ENCODE measurements at places on chromosomes 2 and 18.

DNA sequence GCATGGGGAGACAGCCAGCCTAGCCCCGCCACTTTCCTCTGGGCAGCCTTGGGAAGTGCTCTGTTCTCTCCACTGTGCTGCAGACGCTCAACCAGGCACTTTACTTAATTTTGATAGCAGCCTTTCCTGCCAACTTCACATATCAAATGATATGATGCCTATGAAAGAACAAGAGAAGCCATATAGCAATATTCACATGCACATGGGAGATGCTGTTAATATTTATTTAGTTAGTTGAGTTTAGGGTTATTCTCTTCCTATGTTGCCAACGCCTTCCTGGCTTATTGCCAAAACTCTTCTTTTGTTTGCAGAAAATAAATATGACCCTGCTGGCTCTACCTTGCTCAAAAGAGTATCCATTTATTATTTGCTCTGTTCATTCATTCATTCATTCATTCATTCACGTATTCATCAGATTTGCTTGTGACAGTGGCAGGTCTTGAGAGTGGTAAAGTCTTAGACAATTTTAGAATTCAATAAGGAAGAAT, 99.3 kb downstream of the GATA6 start:
- no peak for DNase-seq

- DNase-seq, result no peak
Observed at GRCh38 chr2:7073901-7074300, 156.7 kb downstream of the RNF144A start.

GRCh38 chr2:199646439-199646838, 188.7 kb upstream of the SATB2 start:
- no peak for DNase-seq

DNA sequence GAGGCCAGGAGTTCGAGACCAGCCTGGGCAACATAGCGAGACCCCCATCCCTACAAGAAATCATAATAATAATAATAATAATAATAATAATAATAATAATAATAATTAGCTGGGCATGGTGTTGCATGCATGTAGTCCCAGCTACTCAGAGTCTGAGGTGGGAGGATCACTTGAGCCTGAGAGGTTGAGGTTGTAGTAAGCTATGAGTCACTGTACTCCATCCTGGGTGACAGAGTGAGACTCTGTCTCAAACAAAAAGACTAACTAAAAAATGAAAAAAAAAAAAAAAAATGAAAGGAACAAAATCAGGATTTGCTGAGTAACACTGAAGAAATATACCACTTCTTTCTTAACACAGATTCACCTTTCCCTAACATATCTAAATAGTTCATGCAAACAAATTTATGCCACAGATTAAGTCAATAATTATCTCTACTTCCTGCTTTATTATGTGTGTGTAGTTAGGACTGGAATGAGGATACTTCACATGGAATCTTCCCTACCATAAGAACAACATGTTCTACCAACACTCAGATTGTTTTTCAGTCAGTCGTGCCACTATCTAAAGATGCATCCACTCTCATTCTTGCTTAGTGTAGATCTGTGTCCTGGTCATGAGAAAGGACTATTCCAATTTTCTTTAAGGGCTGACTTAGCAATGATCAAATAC, 928.7 kb downstream of the SLC4A3 start:
- DNase-seq, result no peak

DNA sequence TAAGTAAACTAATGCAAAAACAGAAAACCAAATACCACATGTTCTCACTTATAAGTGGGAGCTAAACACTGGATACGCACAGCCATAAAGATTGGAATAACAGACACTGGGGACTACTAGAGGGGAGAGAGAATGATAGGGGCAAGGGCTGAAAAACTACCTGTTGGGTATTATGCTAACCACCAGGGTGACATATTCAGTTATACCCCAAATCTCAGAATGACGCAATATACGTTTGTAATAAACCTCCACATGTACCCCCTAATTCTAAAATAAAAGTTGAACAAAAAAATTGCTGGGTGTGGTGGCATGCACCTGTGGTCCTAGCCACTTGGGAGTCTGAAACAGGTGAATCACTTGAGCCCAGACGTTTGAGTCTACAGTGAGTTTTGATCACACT, 157.2 kb downstream of the EXOC6B start:
- no peak for DNase-seq

- DNase-seq, result no peak
Observed at GRCh38 chr2:229726643-229727042, 12.3 kb upstream of the DNER start.

GRCh38 chr2:130878316-130878715, 41.6 kb downstream of the ARHGEF4 start:
- DNase-seq, result peak; percentile 33

DNA sequence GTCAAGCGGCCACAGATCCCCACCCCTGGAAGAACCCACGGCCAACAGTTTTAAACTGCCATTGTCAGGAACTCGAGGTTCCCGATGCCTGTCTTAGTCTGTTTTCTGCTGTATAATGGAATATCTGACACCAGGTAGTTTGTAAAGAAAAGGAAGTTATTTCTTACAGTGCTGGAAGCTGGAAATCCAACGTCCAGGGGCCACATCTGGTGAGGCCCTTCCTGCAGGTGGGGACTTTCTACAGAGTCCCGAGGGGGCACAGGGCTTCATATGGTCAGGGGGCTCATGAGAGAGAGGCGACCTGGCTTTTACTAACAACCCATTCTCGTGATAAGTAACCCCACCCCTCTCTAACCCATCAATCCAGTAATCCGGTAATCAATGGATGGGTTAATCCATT, 501.6 kb upstream of the MYT1L start:
- no peak for DNase-seq

DNA sequence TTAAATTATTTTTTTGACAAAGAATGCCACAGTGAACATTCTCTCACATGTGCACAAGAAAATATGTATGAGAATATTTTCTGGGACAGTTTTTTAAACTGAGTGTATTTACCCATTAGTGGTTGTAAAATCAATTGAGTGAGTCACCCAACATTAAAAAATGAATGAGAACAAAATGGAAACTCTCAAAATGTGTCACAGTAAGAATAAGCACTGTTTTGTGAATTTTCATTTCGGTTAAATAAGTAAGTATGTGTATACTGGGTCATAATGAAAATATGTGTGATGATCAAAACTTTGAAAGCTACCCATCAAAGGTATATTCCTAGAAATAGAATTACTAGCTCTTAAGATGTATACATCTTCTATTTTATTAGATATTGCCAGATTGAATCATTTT, 11.6 kb downstream of the BABAM2 start:
- no peak for DNase-seq

- no peak for DNase-seq
Observed at GRCh38 chr2:105287692-105288091, 41.8 kb downstream of the TGFBRAP1 start.

DNA sequence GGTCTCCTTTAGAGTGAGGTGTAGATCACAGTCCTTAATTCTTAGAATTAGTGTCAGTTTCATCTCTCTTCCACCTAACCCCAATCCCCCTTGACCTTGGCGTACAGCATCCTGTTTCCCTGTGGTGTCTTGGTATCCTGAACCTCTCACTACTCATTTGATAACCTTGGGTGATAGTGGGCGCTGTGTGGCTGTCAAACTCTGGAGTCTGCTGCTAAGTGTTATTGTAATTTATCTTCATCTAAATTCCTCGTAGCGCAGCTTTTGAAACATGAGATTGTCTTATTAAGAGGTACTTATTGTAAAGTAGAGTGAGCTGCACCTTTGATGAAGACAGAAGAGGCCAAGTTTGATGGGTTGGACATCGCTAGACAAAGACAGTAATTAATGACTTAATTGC, 222.6 kb upstream of the SPRED2 start:
- DNase-seq, result no peak

- no peak for DNase-seq
Observed at GRCh38 chr2:178401994-178402437, 49.0 kb downstream of the PRKRA start.

DNA sequence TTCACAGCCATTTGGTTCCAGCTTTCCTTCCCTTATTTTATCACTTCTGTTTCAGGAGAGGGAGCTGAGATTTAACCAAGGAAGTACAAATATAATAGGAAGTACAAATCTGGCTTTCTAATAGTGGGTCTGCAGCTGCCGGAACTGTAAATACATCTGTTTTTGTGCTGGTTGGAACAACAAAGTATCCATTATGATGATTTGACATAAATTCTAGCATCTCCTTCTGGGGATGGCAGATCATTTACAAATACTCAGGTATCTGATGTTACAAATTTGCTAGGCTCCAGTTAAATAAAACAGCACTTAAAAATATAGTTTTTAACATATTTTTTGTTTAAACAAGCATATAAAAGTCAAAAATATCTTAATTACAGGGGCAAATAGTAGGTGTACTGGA, 131.3 kb upstream of the SMIM21 start:
- DNase-seq, result no peak

GRCh38 chr2:74457549-74458131, 598 bp upstream of the WBP1 start:
- no peak for DNase-seq

DNA sequence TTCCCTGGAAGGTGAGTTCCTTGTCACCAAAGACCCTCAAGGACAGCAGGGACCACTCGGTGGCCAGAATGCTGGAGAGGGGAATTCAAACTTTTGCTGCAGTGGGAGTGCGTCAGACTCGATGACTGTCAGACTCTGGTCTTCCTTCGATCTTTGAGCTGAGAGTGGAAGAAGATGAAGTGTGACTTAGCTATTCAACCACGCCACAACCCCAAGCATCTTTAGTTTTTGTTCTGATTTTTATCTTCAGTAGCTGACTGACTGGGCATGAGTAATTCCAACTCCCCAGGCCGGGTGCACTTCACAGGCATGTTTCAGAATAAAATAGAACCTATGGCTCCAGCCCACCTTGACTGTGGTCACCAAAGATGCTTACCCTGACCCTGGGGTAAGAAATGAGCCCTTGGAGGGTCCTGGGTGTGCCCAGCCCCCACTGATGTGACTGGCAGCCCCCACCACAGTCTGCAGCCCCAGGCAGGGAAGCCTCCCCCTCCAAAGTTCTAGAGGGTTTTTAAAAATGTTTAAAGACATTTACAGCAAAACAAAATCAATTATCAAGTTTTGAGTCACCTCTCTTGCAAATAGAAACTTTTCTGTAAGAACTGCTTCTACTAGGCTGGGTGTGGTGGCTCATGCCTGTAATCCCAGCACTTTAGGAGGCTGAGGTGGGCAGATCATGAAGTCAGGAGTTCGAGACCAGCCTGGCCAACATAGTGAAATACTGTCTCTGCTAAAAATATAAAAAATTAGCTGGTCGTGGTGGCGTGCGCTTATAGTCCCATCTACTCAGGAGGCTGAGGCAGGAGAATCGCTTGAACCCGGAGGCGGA, 24.9 kb upstream of the YWHAQ start:
- no peak for DNase-seq

DNA sequence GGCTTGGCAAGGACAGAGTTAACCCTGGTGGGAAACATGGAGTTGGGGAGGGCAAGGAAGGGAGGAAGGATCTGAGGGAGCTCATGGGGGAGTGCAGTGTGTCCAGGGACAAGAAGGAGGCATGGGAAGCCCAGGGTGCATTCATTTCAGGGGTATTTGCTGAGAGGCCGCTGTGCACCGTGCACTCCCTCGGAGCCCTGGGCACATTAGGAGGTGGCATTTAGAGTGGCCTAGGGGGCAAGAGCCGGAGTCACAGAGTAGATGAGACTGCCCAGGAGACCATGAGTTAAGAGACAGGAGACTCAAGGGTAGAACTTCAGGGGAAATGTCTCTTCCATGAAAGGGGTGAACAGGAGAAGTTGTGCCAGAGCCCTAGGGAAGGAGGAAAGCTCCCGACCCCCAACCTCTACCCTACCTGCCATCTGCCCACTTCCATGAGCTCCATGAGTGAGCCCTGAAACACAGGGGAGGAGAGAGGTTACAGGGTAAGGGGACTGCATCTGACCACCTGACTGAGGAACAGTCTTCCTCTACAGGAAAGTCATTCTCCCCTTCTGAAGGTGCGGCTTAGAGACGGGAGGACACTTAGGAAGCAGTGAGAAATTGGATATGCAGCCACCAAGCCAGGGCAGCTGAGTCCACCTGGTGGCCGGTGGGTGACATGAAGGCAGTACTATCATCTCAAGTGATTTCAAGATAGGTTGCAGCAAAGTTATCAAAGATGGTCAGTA, 58.5 kb upstream of the COPS8 start:
- peak; percentile 6 for DNase-seq

DNA sequence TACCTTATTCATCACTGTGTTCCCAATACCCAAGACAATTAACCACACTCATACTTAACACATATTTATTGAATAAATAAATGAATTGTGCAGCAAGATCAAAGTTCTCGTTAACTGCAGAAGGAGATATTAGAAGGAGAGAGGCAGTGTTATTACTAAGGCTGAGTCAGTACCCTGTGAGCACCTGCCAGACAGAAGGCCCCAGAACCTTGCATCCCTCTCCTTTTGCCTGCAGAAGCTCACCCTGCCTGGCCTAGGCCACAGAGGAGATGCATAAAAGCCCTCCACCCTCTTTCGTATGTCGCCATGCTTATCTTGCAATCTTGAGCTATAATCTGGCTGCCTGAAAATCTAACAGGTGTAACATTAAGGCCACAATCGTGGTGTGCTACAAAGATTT, 20.5 kb upstream of the RNF149 start:
- no peak for DNase-seq

- no peak for DNase-seq
Observed at GRCh38 chr2:27587025-27587424, 4.2 kb downstream of the ZNF512 start.

GRCh38 chr2:128452024-128452411, 133.3 kb upstream of the HS6ST1 start:
- DNase-seq, result no peak

DNA sequence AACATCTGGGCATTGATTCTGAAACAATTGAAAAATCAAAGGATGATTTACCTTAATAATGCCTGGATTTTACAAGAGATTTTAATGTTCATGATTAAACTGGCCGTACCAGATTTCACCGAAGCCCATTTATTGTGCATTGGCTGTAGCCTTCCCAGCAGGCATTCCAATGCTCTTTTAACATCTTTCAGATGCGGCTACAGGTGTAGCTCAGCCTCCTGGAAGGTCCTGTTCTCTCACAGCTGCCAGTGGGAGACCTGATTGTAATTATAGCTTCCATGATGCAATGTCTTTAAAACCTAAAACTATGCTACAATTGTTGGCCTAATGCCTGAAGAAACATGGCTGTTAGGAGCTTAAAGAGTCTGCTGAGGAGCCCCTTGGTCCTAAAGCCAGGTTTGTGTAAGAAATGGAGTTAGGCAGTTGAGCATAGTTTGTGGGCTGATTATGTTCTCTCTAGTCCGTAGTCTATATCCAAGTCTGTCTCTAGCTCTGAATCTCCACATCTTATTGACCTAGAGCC, 147.4 kb downstream of the CERS6 start:
- no peak for DNase-seq

All from frontal cortex (tissue), 4 donors.